Posterior vena cava (tissue), 2 donors: ENCODE measurements at places on chromosomes 3 and 15. TPM values are rescaled to one million over a fixed set of nuclear protein-coding genes. Genes with fewer than 3 reads are reported as not detected.

DNA sequence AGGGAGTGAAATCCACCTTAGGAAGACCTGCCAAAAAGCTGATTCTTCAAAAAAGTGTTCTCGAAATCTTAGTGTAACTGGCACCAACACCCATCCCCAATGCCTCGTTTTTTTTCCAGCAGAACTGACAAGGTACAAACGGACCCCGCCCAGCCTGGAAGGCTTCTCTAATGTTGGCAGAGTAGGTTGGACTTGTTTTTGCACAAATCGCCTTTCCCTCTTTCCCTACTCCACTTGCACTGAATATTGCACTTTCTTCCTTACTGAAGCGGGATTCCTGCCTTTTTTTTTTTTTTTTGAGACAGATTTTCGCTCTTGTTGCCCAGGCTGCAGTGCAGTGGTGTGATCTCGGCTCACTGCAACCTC, 544 bp upstream of the TIMMDC1 start:
- peak; percentile 64 for DNase-seq

SLC28A2 gene
- total RNA-seq, result not detected

DNA sequence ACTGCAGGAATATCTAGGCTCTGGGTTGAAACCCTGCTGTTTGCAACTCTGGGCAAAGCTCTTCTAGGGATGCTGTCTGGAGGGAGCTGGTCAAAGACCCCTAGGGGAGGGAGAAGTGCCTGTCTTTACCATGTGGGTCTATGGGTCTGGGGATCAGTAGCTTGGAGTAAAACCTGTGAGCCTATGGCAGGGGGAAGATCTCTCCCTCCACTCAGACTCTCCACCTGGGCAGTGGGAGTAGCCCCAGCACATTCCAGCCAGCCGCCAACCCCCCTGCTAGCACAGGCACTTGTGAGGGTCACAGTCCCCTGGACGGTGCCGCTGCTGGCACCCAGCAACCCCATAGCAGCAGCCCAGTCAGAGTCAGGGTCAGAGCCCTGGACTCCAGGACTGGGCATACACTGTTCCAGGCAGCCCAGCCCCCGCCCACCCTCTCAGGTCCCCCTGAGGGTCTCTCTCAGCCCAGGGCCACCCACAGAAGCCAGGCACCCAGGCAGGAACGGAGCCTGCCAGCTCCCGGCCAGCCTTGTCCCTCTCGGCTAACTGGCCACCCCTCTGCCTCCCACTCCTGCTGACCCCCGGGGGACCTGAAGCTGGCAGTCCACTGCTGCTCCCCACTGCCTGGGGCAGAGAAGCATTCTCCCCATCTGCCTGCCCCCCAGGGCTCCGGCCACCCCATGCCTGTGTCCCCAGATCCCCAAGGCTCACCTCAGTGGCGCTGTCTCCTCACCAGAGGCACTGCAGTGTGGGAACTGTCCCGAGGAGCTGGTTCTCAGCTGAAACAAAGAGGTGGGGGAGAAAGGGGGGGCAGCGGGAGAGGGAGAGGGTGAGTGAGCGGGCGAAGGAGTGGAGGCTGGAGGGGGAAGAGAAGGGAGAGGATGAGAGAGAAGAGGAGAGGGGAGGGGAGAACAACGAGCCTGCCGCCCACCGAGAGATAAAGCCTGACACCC, 10.8 kb downstream of the GLYCTK start:
- DNase-seq, result no peak

KLHL25 gene
- 10.0 TPM for total RNA-seq

- no peak for DNase-seq
Measured at GRCh38 chr3:156010829-156011228, 109.5 kb upstream of the KCNAB1 start.
